ENCODE measurements at places on chromosomes 3 and 15.

DNA sequence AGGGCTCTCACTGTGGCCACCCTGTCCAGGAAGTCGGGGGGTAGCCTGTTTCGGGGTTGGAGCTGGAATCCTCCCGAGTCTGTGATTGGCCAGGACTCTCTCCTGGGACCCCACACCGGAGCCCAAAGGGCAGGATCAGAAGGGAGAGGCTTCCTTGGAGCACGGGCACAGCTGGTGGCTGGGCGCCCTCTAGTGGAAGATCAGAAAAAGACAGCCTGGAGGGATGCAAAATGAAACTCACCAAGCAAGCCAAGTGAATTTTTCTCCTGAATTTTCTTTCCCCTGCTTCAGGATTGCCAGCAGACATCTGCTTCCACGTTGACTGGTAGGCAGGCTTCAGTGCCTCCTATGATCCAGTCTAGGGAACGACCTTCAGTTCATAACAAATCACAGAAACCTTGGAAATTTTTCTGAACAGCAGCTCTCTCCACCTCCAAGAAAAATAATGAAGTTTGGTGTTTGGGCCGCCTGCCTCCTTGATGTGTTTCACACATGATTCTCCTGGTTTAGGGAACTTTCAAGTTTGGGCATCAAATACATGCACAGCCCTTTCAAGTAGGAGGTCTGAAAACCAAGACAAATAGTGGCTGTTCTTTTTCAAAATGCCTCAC is 224.6 kb downstream of the VPS13C start:
- DNase-seq = peak; percentile 69

DNA sequence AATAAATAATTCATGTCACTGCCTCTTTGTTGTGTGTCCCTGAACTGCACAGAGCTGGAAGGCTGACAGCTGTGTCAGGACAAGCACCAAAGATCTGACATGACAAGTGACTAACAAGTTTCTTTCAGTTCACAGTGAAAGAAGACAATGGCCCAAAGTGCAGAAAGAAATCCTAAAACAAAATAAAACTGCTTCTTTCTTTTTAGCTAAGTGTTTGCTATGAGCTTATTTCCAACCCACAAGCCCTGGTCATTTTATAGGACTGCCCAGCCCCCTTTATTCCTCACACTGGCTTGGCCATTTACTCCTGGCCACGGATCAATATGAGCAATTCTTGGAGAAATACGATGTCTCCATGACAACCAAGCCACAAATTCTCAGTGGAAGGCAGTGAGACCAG is 238.5 kb downstream of the WDR72 start:
- no peak for DNase-seq

GRCh38 chr3:159910991-159911663 is 77.5 kb upstream of the IL12A start:
- DNase-seq = no peak

GRCh38 chr3:167930453-167930852 is 165.3 kb downstream of the GOLIM4 start:
- no peak for DNase-seq

DNA sequence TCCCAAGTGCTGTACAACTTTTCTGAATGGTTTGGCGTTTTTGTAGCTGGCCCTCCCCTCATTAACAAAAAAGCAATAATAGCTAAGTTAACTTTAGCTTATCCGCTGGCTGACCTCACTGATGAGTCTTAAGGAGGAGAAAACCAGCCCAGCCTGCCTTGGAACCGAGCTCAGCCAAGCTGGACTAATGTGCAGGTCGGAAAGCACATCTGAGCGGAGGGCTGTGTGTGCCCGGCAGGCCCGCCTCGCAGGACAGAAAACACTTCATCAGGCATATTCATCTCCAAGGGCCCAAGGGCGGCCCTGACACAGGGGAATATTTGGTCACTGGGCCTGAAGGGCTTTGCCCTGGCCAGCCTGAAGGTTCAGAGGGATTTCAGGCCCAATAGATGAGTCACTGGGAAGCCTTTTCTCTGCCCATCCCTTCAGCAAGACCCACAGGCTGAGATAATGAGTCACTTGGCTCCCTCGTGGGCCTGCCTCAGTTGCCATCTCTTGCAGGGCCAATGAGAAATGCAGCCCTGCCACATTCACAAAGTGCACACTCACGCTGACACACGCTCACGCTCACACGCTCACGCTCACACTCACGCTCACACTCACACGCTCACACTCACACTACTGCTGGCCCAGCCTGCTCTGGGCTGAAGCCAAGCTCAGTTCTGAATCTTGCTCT is 75.1 kb downstream of the SLC12A8 start:
- no peak for DNase-seq

- peak; percentile 17 for DNase-seq
Measured at GRCh38 chr3:12268049-12268735, 20.7 kb upstream of the PPARG start.

DNA sequence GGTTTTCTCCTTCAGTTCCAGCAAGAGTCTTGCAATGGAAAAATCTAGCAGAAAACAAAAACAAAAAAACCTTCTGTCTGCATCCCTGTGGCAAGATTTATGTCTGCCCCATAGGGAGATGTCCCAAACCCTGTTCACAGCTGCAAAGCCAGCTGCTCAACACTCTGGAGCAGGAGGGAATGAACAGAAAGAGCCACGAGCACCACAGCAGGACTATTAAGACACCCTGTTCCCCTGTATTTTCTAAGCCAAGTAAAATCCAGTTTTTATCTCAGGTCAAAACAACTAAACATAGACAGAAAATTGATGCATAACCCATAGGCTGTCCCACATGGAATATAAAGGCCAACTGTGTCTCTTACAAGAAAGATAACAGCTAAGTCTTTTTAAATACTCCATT is 357.9 kb downstream of the LSAMP start:
- no peak for DNase-seq

DNA sequence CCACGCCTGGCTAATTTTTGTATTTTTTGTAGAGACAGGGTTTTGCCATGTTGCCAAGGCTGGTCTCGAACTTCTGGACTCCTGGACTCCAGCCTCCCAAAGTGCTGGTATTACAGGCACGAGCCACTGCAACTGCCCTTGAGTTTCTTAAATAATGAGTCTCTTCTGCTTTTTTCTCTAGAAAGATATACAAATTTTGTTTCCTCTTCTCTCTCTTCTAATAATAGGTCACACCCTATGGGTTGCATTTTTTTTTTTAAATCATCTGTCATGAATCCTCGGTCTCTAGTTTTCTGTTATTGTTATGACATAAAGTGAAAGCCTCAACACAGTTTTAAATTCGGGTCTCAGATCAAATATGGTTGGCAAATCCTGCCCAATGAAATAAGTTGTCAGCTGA is 111.2 kb downstream of the IL12A start:
- no peak for DNase-seq

Data from dermis blood vessel endothelial cell (primary cell).